ENCODE measurements at places on chromosomes 2 and 18.
A peak's percentile ranks its signal among the peaks of the same experiment; 100 is the strongest.

DNA sequence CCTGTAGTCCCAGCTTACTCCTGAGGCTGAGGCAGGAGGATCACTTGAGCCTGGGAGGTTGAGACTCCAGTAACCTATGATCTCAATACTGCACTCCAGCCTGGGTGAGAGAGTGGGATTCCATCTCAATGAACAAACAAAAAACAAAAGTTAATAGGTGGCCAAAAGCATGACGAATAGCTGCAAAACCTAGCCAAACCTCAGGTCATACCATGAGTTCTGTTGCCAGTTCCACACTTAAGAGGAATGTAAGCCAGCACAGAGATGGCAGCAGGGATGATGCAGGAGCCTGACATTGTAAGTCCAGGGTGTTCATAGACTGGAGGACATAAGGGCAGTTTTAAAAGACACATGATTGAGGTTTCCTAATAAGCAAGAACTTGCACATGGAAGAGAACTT, 55.3 kb upstream of the RMDN2 start:
- H3K4me1 ChIP-seq: peaks cover 16% of the 10 kb centered on the region
- H3K27ac ChIP-seq: no peak overlapping the region
- no peaks in the 10 kb centered on the region for H3K27me3 ChIP-seq

DNA sequence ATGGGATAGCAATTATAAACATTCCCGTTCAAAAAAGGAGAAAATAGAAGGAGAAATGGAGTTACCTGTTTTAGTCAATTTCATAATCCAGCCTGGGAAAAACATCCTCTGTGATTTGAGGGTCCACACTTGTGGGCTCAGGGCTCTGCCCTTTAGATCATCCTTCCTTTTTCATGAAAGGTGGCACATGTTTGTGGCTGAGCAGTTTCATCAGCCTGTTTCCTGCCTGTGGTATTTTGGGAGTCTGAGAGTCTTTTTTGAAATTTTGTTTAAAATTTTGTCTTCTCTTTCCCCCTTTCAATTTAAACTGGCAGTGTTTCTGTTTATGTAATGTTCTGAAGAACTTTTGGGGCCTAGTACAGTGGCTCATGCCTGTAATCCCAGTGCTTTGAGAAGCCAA, 84.0 kb downstream of the KIAA1328 start:
- peak; percentile 5 for DNase-seq
- H3K4me3 ChIP-seq: no peak overlapping the region
- H3K4me1 ChIP-seq: peaks cover 4% of the 10 kb centered on the region
- H3K36me3 ChIP-seq: no peaks in the 10 kb centered on the region

DNA sequence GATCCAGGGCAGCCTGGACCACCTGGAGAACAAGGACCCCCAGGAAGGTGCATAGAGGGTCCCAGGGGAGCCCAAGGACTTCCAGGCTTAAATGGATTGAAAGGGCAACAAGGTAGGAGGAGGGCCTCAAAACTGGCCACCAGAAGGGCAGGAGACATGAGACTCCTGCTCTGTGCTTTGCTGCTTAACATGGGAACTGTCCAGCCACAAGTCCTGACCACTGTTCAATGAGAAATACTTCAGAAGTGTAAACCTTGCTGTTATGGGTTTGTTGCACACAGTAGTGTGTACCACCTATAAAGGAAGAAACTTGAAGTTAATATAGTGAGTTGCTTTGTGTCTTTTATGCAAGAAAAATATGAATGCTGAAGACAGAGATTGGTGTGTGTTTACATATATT, 44.2 kb upstream of the MFF start:
- H3K27ac ChIP-seq: no peak overlapping the region
- no peak overlapping the region for H3K4me3 ChIP-seq
- H3K36me3 ChIP-seq: no peaks in the 10 kb centered on the region
- no peaks in the 10 kb centered on the region for H3K27me3 ChIP-seq
- no peaks in the 10 kb centered on the region for H3K4me1 ChIP-seq

DNA sequence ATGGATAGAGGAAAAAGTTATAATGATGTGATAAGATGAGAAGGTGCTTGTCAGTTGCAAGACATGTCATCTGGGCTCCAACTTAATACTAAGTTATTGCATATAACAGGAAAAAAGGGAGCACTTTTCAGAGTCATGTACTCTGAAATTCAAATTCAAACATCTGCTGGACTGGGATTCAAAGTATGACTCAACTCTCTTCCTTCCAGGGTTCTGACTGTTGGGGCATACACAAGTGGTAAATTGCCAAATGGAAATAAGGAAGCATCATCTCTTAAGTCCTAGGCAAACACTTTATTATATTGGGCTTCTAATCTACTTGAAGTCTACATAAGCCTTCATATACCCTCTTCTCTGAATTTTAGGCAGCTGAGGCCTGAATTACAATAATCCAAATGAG, 44.9 kb downstream of the ZBTB14 start:
- DNase-seq: no peak
- no peak overlapping the region for H3K4me3 ChIP-seq
- H3K36me3 ChIP-seq: no peaks in the 10 kb centered on the region
- H3K4me1 ChIP-seq: no peaks in the 10 kb centered on the region
- H3K27me3 ChIP-seq: no peaks in the 10 kb centered on the region

DNA sequence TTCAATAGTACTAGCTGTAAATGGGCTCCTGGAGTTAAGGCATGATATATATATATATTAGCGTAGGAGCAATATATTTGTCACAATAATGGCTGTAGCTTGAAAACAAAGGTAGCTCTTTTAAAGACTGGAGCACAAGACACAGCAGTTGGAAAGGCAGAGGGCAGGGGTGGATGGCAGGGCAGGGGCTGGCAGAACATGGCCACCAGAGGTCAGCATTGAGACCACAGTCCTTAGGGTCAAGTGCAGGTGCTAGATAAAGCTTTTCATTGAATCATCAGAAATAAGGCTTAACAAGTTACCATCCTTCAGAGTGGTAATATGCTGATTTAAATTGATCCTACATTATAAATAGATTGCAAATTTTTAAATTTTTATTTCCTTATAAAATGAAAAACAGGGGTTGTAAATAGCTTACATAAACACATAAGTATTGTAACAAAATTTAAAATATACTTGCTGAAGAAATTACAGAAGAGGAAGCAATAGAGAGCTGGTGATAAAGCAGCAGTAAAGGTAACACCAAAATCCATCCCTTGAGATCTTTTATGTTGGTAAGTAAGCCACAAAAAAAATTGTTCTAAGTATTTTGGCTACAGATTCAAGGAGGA, 161.2 kb upstream of the PIEZO2 start:
- H3K27ac ChIP-seq: no peak overlapping the region
- H3K4me3 ChIP-seq: no peak overlapping the region
- no peaks in the 10 kb centered on the region for H3K27me3 ChIP-seq

DNA sequence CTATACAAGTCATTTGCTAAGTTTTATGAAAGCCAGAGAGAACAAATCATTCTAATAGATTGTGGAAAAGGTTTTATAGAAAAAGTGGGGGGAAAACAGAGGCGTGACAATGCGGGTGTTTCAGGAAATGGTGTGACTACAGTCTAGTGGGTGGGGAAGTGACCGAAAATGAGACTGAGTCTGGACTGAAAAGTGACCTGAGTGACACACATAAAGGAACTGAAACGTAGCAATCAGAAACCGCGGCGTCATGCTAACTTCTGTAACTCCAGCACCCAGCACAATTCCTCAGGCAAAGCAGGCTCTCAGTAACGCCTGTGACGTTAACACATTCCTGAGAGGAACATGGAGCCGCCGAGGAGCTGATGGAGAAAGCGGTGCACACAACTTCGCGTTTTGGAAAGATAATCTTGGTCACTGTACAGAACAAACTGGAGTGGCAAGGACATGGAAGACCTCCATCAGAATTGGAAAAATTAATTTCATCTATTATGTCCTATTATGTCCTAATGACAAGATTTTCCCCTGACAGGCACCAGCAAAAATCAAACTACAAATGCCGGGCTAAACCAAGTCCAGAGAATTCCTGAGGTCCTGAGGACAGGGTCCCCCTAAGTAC, 1.4 kb upstream of the CD226 start:
- no peaks in the 10 kb centered on the region for H3K36me3 ChIP-seq
- H3K27me3 ChIP-seq: no peaks in the 10 kb centered on the region
- peak; percentile 88 for DNase-seq
- peak overlapping the region; percentile 80 for H3K27ac ChIP-seq

GRCh38 chr2:202530038-202530437, 104.7 kb upstream of the FAM117B start:
- H3K27me3 ChIP-seq: no peaks in the 10 kb centered on the region
- DNase-seq: no peak
- peaks cover 4% of the 10 kb centered on the region for H3K4me1 ChIP-seq
- peaks cover 5% of the 10 kb centered on the region for H3K36me3 ChIP-seq
- no peak overlapping the region for H3K4me3 ChIP-seq

GRCh38 chr2:160005908-160006307, 56.5 kb downstream of the PLA2R1 start:
- no peak overlapping the region for H3K27ac ChIP-seq
- no peaks in the 10 kb centered on the region for H3K27me3 ChIP-seq
- H3K4me3 ChIP-seq: no peak overlapping the region
- peaks cover 3% of the 10 kb centered on the region for H3K4me1 ChIP-seq

DNA sequence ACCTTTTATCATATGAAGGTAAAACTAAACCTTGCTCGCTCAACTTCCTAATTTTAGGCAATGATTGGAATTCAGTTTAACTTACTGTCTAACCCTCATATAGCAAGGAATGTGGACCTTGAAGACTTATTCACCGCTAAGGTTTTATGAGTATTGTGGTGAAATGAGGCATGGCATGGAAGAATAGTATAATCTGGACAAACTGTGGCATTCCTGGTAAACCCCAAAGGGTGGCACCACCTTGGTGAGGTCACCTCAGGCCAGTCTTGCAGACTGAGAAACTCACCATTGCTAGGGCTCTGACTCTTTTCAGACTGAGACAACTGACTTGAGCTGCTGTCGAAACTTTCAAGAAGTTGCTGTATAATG, 51.1 kb upstream of the EHBP1 start:
- no peak for DNase-seq
- no peaks in the 10 kb centered on the region for H3K36me3 ChIP-seq
- H3K27ac ChIP-seq: no peak overlapping the region
- no peak overlapping the region for H3K4me3 ChIP-seq
- peaks cover 11% of the 10 kb centered on the region for H3K4me1 ChIP-seq
- no peaks in the 10 kb centered on the region for H3K27me3 ChIP-seq

Data from GM12878 (cell line).